Stimulated activated naive CD4-positive, alpha-beta T cell treated with Interleukin-2 at 50 U/mL for 16 hours (primary cell): ENCODE measurements at places on chromosomes 3 and 15.

DNA sequence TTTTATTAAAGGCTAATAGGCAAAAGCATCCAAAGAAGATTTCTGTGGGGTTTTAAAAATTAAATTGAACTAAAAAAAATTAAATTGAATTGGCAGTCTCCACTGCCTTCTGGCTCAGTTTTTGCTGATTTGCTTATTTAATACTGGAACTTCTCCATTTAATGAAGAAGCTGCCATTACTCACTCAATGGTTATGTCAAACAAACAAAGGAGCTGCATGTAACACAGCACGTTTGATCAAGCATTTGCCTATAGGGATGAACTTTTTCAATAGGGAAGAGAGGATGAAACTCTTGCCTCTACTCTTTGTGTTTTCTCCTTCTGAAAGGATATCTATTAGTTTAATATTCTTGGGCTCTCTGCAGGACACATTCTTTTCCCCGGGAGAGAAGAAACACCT lies 4.8 kb upstream of the HCLS1 start:
- DNase-seq = no peak

GRCh38 chr15:101464999-101465669 lies 24.4 kb downstream of the PCSK6 start:
- DNase-seq = no peak

DNA sequence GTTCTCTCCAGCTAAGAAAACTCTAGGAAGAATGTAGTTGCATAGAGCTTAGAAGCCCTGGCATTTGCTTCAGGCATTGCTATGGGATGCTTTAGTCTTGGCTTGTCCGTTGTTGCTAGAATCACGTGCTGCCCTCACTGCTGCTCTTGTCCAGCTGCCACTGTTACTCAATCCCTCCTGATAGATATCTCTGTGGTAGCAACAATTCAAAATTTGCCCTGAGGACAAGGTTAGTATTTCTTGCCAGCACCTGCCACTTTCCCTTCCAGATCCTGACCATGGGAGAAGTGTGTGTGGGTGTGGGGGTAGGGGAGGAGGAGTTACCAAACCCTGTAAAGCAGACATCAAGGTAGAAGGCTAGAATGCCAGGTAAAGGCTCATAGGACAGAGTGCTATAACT lies 113.8 kb downstream of the PPM1L start:
- DNase-seq = no peak

- DNase-seq = no peak
Observed at GRCh38 chr3:37910671-37911400, 49.2 kb downstream of the CTDSPL start.

DNA sequence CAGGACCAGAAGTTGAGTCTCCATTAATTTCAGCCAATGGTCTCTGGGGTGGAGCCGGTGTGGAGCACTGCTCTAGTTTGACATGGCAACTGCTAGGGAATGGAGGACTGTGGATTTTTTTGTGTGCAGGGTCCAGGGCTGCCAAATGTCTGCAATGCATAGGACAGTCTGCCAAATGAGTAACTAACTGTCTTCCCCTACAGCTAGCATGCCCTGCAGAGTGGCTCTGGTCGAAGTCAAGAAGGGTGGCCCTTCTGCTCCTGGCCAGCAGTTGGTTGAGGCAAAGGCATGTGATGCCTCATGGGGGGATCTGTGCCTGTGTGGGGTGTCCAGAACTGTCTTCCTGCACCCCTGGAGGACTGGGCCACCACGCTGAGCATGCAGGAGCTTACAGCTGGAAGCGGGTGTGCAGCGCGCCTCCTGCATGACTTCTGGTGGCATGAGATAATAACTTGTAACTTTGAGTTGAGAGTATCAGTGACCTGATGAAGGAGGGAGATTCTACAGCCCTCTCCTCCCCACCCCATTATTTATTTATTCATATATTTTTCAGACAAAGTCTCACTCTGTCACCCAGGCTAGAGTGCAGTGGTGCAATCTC lies 4.6 kb downstream of the TPRA1 start:
- no peak for DNase-seq
